ENCODE measurements at places on chromosomes 2 and 18.

GRCh38 chr18:55302167-55302833 is 285.7 kb downstream of the TCF4 start:
- no peak for DNase-seq

DNA sequence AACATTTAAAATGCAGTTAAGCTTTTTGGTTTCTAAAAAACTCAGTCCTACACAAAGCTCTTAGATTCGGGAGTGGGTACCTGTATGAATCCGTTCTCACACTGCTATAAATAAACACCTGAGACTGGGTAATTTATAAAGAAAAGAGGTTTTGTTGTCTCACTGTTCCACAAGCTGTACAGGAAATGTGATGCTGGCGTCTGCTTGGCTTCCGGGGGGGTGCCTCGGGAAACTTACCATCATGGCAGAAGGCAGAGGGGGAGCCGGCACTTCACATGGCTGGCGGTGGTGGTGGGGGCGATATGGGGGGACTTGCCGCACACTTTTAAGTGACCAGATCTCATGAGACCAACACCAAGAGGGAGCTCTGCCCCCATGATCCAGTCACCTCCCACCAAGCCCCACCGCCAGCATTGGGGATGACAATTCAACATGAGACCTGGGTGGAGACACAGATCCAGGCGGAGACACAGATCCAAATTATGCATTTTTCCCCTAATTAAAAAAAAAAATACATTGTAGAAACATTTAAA is 222.5 kb downstream of the GBX2 start:
- DNase-seq = no peak

DNA sequence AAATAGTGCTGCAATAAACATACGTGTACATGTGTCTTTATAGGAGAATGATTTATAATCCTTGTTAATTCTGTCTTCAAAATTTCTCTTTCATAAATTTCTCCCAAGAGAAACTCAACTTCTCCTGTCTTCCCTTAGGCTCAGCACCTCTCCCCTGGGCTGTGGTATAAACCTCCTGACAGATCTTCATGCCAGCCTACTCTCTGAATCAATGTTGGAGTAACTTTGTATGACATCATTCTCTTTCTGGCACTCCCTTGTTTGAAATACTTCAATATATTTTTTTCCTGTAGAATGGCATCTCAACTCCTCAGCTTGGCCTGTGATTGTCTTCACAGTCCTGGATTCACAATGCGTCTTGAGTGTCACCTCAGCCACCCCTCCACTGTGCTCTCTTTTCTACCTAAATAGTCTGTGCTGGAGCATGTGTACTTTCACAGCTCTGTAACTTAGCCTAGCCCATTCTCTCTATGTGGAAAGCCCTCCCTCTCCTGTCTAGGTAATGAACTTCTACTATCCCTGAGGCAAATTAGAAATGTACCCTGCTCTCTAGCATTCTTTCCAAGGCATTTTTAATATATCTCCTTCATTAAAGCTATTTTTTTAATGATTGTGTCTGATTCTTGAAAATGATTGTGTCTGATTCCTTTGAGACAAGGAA is 649.9 kb upstream of the FANCL start:
- DNase-seq = no peak

DNA sequence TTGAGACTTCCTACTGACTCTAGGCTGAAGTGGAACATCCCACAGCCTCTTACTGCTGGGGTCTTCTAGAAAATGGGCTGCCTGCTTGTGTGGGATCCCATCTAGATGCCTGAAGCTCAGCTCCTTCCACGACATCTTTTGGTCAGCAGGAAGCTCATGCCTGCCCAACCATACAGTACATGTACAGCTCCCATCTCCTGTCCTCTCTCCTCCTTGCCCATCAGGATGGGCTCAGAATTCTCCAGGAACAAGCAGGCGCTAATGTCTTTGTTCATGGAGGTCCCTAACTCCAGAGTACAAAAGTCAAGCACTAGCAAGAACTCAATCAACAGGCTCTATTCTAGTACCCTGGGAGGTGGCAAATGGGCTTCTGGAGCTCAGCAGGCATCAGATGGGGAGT is 31.7 kb upstream of the GPR17 start:
- no peak for DNase-seq

GRCh38 chr18:79374408-79375171 is 21.1 kb upstream of the NFATC1 start:
- peak; percentile 67 for DNase-seq

DNA sequence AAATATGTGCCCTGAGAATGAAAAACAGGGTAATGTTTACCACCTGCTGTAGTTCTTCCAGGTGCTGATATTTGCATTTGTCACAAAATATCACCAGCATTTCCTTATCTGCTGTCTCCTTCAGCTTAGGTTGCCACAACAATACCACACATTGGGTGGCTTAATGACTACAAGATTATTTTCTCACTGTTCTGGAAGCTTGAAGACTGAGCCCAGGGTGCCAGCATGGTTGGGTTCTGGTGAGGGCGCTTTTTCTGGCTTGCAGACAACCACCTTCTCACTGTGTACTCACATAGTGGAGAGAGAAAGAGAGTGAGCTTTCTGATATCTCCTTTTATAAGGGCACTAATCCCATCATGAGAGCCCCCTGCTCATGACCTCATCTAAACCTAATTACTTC is 407.5 kb upstream of the RGPD4 start:
- DNase-seq = no peak

DNA sequence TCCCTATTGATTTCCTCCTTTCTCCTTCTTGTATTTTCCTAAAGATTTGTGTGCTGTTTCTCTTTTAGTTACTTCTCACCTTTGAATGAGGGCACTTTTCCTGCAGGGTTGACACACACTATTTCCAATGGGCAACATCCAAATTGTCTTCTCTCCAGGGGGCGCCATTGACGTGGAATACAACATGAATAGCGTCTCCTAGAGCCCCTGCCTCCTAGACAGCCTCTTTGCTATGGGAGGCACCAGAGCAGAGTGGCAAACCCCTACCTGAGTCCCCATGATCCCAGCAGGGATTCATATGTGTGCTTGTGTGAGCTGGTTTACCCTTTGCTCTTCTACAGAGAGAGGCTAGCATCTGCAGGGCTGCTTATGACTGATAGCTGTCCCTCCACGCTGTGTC is 61.3 kb upstream of the ITSN2 start:
- peak; percentile 15 for DNase-seq

GRCh38 chr2:71546777-71547281 is 93.5 kb downstream of the DYSF start:
- no peak for DNase-seq

All from GM12864 (cell line).